NCI-H345 (cell line): ENCODE measurements at places on chromosomes 7 and 10.
A peak's percentile ranks its signal among the peaks of the same experiment; 100 is the strongest.

DNA sequence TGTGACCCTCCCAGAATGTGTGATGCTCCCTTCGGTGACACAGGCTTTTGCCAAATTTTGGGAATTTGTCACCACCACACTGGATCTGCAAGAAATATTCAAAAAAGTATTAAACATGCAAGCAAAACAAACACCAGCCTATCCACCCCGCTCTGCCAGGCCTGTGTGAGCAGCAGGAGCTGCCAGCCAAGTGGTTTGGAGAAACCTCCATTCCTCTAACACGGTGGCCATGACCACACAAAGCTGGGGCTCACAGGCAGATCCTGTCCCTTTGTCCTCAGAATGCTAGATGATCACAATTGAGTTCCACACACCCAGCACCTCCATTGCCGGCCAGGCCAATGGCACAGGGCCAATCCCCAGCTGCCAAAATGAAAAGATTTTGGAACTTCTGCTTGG, 261.9 kb upstream of the PPP2R2D start:
- no peak for DNase-seq

- no peak for DNase-seq
Observed at GRCh38 chr7:71904484-71904883, 507.7 kb downstream of the CALN1 start.

GRCh38 chr7:39754326-39755120, 131.2 kb downstream of the RALA start:
- no peak for DNase-seq

GRCh38 chr7:42689626-42690025, 222.2 kb downstream of the C7orf25 start:
- DNase-seq, result no peak

DNA sequence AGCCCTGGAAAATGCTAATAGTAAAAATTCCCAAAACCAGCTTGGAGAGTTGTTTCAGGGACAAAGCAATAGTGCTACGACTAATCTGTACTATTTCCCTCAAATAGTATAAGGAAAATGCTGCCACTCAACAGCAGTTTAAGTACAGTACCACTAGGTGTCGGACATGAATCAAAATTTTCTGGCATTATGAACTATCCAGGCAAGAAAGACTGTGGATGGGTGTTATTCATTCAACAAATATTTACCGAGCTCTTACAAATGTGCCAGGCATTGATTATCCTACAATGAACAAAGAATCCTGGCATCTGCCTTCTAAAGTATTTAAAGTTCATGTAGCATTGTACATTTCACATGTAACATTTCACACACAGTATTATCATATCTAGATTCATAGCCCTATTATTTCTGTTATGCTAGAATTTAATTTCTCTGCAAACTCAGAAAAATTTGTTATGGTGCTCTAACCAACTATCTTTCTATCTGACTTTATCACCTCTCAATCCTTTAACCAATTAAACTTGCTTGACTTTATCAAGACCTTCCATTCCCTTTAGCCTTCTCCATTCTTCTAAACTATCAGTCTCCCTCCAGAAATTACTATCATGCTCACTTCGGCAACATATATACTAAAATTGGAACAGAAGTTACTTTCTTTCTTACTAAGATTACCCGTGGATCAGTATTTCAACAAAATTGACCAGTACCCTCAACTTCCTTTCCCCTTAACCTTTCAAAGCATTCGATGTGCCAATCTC, 80.6 kb downstream of the ARHGAP21 start:
- peak; percentile 73 for DNase-seq

GRCh38 chr7:41507686-41508268, 195.1 kb downstream of the INHBA start:
- no peak for DNase-seq

GRCh38 chr10:66405566-66405965, 520.3 kb upstream of the LRRTM3 start:
- no peak for DNase-seq

- no peak for DNase-seq
Observed at GRCh38 chr7:69032848-69033247, 565.4 kb upstream of the AUTS2 start.

DNA sequence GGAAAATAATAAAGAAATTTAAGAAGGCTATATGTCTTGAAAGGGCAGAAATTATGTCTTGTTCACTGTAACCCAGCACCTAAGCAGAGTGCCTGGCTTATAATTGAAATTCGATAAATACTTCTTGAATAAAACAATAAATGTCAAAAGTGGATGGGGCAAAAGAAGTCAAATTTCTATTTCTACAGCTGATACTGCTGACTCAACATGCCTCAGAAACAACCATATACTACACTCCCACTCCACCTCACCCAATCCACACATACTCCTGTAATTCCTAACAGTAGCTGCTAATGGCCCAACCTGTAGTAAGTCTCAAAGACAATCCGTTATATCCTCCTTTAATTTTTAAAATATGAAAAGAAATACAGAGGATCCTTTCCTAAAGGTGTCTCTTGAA, 48.1 kb upstream of the LRRN3 start:
- DNase-seq, result no peak

- no peak for DNase-seq
Observed at GRCh38 chr7:54906963-54907362, 111.9 kb upstream of the EGFR start.

DNA sequence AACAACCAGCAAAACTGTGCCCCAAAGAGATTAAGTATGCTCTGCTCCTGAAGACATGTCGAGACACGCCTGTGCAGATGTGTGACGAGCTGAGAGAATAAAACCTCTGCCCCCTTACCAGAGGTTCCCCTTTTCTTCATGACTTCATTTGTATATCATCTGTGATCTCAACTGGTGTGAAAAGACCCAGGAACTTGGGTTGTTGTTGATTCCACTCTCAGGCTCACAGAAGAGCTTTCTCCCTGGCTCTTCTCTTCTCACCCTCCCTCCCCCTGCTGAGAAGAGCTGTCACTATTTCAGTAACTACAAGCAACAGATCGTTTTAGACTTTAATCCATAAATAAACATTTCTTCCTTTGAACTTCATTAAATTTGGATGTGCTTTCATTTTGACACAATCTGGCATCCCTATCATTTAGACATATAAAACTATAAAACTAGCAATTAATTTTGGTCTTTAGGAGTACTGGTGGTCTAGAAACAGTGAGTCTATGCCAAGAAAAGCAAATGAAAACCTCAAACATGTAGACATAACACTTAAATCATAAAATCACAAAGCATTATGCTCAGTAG, 179.3 kb upstream of the FZD8 start:
- peak; percentile 12 for DNase-seq
